Ecto neural progenitor cell (in vitro differentiated cells): ENCODE measurements at places on chromosomes 6 and 20.
A peak's percentile ranks its signal among the peaks of the same experiment; 100 is the strongest.

- DNase-seq: no peak
Measured at GRCh38 chr6:142478117-142478516, 176.3 kb downstream of the ADGRG6 start.

GRCh38 chr20:60381643-60382400 lies 423.6 kb downstream of the CDH26 start:
- DNase-seq: no peak

DNA sequence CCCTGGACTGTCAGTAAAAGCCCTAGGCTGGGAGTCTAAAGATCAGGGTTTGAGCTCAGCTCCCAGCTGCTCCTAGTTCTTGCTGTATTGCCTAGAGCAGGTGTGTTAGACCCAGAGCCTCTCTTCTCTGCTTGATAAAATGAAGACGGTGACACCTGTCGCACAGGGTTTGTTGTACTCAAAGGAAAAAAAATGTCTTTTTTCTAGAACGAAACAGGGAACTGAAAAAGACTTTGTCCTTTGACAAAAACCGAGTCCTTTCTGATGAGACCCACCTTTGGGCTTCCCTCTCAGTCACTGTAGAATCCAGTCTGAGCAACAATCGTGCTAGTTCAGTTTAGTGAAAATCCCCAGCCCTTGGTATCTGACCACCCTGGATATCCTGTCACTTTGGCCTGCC lies 102.1 kb upstream of the LAMP5 start:
- DNase-seq: no peak

- peak; percentile 64 for DNase-seq
Measured at GRCh38 chr6:105991561-105992314, 94.4 kb upstream of the PRDM1 start.

GRCh38 chr6:91874971-91875370 lies 1288.1 kb upstream of the MAP3K7 start:
- DNase-seq: no peak

- DNase-seq: no peak
Measured at GRCh38 chr6:128319157-128319556, 201.2 kb downstream of the PTPRK start.

- no peak for DNase-seq
Measured at GRCh38 chr20:14951707-14952418, 614.5 kb upstream of the FLRT3 start.

- no peak for DNase-seq
Measured at GRCh38 chr20:16167423-16168130, 405.7 kb downstream of the KIF16B start.

- DNase-seq: peak; percentile 82
Measured at GRCh38 chr6:39892490-39893129, 41.7 kb downstream of the MOCS1 start.
